ENCODE measurements at places on chromosomes 16 and 17. TPM values are rescaled to one million over a fixed set of nuclear protein-coding genes. Genes with fewer than 3 reads are reported as not detected.

DNA sequence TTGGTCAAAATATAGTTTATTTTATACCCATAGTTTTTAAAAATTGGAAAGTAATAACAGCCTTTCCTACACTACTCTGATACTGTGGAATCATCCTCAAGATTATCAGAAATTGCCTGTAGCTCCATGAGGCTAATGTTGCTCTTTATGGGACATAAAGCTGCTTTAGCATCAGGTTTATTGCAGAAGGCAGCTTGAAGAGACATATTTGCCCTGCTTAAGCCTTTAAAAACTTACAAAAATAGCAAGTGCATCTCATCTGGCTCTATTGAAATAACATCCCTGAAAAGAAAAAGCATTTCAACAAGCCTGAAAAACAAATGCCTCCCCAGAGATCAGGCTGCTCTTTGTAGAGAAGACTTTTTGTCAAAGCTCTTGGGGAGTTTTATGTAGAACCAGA, 142.9 kb upstream of the MON1B start:
- DNase-seq: no peak

- DNase-seq: no peak
Measured at GRCh38 chr17:17540278-17540906, 44.2 kb upstream of the RASD1 start.

GRCh38 chr16:23962001-23962400, 126.2 kb downstream of the PRKCB start:
- peak; percentile 29 for DNase-seq

Gene NPEPPS
- 113 TPM for total RNA-seq

- DNase-seq: no peak
Measured at GRCh38 chr17:29386760-29387159, 3.4 kb upstream of the TAOK1 start.

Gene RNF112
- 2.2 TPM for total RNA-seq

Gene SRL
- total RNA-seq: 0.08 TPM

DNA sequence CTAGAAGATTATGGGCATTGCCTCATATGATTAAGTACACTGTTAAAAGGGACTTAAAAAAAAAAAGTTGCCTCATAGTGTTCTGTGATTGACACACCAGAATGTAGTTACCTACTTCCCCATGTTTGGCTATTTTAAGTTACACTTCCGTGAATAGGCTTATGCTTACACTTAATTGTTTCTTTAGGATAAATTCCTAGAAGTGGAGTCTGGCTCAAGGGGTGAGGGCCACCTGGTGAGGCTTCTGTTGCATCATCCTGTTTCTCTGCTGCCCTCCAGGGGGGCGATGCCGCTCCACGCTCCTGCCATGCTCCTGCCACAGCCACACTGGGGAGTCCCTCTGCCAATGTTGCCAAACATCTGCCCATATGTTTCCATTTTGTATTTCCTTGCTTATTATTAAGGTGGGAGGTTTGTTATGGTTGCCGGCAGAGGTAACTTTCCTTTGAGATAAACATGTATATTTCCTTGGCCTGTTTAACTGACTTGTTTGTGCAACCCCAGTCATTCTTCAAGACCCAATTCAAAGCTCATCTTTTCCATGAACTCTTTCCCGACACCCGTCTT, 73.1 kb downstream of the KSR1 start:
- DNase-seq: no peak

DNA sequence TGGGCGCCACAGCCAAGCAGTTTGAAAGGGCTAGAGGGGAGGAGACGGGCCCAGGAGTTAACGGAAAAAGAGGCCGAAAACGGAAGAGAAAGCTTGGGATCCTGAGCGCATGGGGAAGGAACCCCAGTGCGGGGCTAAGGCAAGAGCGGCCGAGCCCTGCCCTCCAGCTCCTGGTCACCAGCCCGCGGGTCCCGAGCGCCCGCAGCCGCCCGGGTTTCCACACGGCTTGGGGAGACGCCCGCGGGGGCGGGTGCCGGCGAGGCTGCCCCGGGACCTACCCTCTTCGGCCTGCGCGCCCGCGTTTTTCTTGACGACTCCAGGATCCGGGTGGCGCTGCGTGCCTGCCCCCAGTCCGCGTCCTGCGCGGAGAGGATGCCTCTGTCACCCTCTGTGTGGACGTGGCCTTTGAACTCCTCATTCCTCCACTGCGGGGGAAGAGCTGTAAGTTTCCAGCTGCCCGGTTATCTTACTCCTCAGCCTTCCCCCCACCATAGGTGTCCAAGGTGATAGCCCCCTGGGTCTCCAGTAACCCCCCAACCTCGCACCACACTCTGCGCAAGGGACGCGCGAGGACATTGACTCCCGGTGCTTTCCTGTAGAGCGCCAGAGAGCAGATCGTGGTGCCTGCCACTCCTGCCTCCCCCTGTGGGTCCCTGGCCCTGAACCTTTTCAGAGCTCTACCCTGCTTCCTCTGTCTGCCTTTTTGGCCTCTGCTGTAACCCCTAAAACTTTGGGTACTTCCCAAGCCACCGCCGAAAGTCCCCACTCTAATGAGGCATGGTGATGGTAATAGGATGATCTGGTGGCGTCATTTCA, 1.7 kb upstream of the CDH11 start:
- DNase-seq: no peak

Gene CDRT15
- not detected for total RNA-seq

Gene CYB5B
- 118 TPM for total RNA-seq

- no peak for DNase-seq
Measured at GRCh38 chr17:39666231-39666600, 1.1 kb downstream of the TCAP start.

DNA sequence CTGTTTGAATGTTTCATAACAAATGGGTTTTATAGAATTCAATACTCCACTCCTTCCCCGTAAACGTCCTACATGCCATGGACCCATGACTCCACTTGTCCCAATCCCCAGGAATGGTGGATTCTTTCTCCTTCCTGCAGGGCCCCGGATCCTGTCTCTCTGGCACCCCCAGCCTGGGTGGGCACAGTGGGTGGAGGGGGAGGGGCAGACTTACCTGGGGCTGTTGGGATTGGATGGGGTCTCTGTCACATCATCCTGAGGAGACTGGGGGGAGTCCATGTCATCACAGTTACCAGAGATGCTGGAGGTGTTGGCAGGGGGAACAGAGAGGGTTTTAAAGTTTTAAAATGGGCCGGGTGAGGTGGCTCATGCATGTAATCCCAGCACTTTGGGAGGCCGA, 13.2 kb downstream of the TRPV3 start:
- DNase-seq: no peak

DNA sequence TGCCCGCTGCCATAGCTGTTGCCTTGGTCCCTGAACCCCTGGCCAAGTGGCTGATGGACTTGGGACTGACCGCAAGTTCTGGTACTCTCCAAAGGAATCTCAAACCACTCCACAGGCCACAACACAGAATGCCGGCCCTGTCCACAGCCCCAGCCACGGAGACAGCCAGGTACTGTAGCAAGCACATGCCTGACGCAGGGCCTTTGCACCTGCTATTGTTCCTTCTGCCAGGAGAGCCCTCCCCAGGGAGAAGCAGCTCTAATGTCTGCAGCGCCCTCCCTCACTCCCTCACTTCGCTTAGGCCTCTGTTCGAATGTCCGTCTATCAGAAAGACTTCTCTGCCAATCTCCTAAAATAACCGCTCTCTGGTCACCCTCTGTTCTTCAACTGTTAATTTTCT, 15.4 kb downstream of the RTN4RL1 start:
- no peak for DNase-seq

DNA sequence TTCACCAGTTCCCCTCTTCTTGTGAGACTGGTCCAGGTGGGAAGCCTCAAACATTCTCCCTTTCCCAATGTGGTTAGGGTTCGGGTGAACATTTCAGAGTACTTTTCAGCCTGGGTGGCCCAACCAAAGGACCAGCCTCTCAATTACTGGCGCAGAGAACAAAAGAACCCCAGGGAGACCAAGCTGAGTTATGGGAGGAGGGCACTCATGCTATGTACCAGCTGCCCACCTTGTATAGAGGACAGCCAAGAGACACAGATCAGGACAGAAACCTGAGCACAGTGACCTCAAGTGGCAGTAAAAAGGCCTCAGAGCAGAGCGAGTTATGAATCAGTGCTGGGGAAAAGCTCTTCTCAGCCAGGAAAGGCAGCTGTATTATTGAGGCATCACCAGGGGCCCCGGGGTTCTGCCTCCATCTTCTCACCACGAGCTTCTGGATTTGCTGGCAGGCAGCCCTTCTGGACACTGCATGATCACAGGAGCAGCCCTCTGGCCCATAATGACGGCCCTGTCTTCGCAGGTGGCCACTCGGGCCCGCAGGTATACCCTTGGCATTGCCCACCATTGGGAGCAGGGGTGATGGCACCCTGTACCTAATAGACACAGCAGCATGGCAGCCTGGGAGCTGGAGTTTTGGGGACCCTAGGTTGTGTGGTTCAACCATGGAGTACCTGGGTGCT, 3.8 kb downstream of the G6PC3 start:
- DNase-seq: no peak

Gene CXCL16
- 3.9 TPM for total RNA-seq

Gene KRT222
- 0.75 TPM for total RNA-seq

DNA sequence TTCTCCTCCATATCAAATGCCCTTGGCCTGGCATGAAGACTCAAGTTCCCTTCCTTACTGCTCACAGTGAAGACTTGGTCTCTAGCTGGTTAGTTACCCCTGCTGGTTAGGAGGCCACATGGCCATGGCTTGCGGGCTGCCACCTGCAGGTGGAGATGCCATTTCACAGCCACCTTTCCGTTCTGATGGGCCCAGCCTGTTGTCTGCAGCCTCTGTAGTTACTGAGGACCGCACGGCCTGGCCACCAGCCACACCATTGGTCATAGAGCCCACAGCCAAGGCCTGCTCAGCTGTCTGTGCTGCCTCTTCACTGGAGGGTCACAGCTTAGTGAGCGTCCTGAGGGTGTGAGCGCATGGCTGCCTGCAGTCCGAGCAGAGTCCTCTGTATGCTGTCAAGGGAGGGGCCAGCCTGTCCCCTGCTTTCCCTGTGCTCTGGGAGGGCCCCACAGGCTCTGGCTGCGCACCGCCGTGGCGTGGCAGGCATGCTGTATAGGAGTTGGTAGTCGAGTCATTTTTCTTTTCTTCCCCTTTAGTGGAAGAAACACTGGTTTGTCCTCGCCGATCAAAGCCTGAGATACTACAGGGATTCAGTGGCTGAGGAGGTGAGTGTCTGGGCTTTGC, 59.2 kb downstream of the PLD6 start:
- no peak for DNase-seq

DNA sequence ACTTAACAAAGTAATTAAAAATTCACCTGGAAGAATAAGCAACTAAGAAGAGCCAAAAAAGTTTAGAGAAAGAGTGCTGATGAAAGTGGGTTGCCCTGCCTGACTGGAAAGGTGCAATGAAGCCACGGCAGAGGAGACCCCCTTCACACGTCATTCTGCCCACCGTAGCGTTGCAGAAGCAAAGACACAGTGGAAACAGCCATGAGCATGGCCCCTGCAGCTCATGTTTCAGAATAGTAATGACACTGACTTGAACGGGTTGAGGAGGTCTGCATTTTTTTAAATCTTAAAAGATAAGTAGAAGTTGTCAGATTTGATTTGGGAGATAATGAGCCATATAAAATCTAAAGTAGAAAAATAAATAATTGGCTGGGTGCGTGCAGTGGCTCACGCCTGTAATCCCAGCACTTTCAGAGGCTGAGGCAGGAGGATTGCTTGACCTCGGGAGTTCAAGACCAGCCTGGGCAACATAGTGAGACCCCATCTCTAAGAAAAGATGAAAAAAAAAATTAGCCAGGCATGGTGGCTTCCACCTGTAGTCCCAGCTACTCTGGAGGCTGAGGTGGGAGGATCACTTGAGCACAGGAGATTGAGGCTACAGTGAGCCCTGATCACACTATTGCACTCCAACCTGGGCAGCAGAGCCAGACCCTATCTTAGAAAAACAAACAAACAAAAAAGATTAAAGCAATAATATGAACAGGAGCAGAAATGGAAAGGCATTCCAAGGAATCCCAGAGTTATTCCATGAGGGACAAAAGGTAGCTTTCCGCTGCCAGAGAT, 184.6 kb downstream of the LGALS9B start:
- no peak for DNase-seq

GRCh38 chr17:30393491-30393890, 14.8 kb downstream of the CPD start:
- DNase-seq: no peak

DNA sequence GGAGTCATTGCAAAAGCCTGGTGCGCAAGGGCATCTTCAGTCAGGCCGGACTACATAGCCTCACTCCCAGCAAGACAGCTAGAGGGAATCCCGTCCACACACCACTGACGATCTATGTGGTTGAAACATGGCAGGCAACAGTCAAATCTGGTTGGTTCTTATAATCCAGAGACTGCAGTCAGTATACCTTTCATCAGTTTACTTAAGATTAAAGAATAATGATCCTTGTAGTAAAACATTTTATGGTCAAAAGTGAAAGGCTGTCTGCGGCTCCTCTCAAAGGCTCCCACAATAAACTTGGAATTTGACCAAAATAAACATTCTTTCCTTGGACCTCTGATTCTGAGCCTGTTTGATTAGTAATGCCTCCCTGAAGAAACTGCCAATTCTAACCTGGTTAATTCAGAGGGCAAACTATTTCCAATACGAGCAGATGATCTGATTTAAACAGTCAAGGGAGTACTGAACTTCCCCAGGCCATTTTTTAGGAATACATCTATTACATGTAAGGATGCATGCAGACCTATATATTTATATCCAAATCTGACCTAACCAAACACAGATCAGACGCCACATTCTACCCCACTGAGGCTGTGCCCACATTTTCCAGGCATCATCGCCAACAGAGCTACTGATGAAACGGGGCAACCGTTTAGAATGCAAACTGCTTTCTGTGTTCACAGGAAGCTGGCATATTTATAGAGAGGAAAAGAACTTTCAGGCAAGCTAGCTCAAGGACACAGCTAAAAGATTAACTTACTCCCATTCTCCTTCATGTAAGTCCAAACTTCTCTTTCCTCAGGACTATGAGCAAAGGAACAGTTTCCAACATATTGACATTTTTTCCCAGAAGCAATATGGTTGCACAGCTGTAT, 15.3 kb upstream of the TXNDC11 start:
- DNase-seq: peak; percentile 19

- no peak for DNase-seq
Measured at GRCh38 chr16:2152695-2153506, 2.7 kb upstream of the TRAF7 start.

GRCh38 chr16:67277999-67278772, 1.1 kb upstream of the PLEKHG4 start:
- DNase-seq: no peak

DNA sequence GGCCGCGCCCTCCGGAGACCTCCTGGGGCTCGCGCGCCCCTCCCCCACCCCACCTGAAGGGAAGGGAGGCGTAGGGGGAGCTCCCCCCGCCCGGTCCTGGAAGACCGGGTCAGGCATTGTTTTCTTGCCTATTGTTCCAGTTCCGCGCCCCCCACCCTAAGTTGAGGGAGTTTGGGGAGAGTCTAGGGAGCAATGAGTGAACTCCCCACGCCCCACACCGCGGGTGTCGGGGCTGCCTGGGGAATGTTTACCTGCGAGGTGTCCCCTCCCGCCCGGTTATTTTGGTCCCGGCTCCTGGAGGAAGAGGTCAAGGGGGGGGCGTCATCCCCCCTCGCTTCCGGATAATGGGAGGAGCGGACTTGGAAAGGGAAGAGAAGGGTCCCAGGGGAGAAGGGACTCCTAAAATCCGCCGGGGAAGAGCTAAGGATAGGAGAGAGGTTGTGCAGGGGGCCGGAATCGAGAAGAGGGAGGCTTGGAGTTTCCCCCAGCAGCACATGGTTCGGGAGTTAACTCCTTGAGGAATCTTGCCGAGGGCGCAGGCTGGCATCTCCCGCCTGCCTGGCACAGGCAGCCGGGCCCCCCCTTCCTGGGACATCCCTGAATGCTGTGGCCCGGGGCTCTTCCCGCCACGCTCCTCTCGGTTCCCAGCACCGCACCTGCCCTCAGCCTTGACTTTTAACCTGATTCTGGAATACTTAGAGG, 881 bp downstream of the MLLT6 start:
- peak; percentile 74 for DNase-seq

Gene PABPN1L
- not detected for total RNA-seq

Measured in H1 (cell line).